GM03348 (cell line): ENCODE measurements at places on chromosomes 4 and X.

- DNase-seq: no peak
Observed at GRCh38 chrX:150323020-150323419, 40.1 kb upstream of the MAMLD1 start.

DNA sequence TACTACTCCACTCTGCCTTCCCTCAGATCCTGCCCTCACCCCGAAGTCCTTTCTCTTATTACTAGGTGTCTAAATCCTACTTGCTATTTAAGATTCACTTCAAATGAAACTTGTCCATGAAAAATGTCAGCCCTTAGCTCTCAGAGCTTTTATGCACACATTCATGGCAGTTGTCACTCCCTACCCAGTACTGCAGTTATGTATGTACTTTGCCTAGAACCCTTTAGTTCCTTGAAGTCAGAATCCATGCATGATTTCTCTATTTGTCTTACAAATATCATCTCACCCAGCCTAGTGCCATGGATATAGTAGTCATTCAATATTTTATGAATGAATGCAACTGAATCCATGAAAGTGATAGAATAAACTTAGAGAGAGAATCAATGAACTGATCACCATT lies 3.3 kb upstream of the EPGN start:
- no peak for DNase-seq

- no peak for DNase-seq
Observed at GRCh38 chr4:15601862-15602261, 53.3 kb downstream of the FBXL5 start.

DNA sequence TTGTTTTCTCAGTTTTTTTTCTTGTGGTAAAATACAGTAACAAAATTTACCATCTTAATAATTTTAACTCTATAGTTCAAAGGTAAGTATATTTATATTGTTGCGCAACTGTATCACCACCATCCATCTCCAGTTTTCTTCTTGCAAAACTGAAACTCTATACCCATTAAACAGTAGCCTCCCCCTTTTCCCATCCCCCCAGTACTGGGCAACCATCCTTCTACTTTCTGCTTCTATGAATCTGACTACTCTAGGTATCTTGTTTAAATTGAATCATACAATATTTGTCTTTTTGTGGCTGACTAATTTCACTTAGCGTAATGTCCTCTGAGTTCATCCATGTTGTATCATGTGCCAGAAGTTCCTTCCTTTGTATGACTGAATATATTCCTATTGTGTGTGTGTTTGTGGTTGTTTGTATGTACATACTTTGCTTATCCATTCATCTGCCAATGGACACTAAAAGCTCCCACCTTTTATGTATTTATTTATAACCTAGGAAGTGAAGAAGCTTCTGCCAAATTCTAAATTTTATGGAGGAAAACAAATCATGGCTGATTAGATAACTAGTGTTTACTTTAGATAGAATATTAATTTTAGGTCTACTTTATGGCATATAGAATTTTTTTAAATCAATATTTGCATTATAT lies 10.0 kb downstream of the ABHD18 start:
- DNase-seq: no peak

- no peak for DNase-seq
Observed at GRCh38 chr4:43282534-43282933, 390.0 kb downstream of the GRXCR1 start.

- no peak for DNase-seq
Observed at GRCh38 chrX:148541584-148541940, 41.1 kb downstream of the AFF2 start.
